NK-92 treated with Interleukin-12 subunit alpha and Interleukin-12 subunit beta, amount 100 ng/mL, for 24 hours (cell line): ENCODE measurements at places on chromosomes 4 and X.

DNA sequence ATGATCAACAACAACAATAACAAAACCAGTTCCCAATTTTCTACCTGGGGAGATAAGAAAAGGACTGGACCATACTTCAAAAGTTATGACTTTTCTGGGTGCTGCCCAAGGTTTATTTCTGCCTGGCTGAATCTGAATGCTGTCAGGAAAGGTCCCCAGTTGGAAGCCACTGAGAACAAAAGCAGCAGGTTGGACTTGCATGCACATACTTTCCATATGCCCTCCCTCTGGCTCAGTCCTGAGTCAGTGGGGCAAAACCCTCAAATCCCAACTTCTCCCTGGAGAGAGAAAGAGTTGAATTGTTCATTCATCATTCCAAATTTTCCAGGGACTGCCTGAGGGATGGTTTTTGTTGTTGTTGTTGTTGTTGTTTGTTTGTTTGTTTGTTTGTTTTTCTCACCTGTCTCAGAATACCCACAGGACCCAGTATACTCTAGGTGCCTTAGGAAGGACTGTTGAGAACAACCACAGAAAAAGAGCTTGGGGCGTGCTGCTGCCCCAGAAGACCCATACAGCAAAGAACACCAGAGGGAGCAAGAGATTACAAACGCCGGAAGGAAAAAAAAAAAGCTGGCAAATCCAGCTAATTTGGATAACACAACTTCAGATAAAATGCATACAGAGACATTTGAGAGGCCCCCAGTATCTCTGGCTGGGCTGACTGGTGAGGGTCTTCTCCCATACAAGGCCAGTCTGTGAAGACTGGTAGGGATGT is 138.9 kb upstream of the INPP4B start:
- no peak for DNase-seq

- DNase-seq = no peak
Observed at GRCh38 chr4:187118602-187119120, 395.0 kb upstream of the FAT1 start.

- no peak for DNase-seq
Observed at GRCh38 chr4:38600575-38600974, 63.4 kb upstream of the KLF3 start.

DNA sequence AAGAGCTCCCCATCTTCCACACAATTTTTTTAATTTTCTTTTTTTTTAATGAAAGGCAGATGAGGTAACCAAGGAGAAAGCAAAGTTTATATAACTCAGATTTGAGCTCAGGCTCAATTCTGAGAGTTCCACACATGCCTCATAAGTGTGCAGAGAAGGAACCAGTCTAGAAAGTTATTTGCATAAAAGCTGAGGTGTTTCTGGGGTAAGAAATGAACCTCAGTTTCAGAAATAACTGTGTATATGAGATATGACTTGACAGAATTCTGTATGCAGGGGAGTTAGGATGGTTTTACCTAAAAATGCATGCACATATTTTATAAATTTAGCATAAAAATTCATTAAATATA is 51.3 kb downstream of the DTHD1 start:
- DNase-seq = no peak

DNA sequence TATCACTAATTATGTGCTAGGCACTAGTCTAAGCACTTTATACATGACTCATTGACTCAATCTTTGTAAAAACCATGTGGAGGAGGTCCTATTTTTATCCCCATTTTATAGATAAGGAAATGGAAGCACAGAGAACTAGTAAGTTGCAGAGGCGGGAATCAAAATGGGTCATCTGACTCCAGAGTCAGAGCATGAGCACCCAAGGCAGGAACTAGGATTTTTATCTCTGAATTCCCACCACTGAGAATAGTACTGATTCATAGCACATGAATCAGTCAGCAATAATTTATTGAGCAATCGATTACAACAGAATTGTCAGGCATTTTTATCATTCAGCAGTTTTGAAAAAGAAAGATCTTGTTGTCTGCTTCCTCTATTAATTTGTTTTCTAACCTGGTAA is 19.3 kb downstream of the SCARB2 start:
- DNase-seq = no peak

GRCh38 chr4:163858515-163858914 is 364.0 kb downstream of the TMA16 start:
- DNase-seq = no peak

- DNase-seq = no peak
Observed at GRCh38 chrX:68652326-68653170, 5.1 kb downstream of the STARD8 start.

GRCh38 chr4:52059372-52059771 is 8.3 kb downstream of the SPATA18 start:
- no peak for DNase-seq

- no peak for DNase-seq
Observed at GRCh38 chr4:11183356-11183740, 245.3 kb downstream of the HS3ST1 start.

DNA sequence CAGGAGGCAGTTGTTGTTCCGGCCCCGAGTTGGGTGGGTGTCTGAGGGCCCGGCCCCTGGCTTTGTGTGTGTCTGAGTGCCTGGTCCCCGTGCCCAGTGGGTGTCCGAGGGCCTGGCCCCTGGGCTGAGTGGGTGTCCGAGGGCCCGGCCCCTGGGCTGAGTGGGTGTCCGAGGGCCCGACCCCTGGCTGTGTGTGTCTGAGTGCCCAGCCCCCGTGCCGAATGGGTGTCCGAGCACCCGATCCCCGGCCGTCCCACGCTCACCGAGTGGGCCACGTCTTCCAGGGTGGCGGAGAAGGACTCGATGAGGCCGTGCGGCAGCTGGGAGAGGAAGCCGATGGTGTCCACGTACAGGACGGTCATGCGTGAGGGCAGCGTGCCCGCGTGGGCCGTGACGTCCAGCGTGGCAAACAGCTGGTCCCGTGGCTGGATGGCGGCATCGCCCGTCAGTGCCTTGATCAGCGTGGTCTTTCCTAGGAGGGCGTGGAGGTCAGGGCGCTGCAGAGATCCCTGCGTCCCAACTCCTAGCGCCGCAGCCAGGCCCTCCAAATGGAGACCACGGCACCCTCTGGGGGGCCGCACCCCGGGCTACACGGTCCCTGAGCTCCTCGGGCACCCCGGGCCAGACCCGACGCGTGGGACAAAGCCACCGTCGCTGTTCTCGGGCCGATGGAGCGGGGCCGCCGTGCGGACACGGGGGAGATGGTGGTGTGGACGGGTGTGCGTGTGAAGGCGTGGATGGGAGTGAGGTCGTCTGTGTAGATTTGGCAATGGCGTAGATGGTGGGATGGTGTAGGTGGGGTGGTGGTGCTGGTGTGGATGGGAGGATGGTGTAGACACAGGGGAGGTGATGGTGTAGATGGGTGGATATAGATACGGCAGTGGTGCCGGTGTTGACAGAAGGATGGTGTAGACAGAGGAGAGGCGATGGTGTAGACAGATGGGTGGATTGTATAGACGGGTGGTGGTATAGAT is 7.2 kb downstream of the GTPBP6 start:
- DNase-seq = no peak
